Heart left ventricle (tissue), 16 donors: ENCODE measurements at places on chromosomes 13 and 19. TPM values are rescaled to one million over a fixed set of nuclear protein-coding genes. Genes with fewer than 3 reads are reported as not detected.

DNA sequence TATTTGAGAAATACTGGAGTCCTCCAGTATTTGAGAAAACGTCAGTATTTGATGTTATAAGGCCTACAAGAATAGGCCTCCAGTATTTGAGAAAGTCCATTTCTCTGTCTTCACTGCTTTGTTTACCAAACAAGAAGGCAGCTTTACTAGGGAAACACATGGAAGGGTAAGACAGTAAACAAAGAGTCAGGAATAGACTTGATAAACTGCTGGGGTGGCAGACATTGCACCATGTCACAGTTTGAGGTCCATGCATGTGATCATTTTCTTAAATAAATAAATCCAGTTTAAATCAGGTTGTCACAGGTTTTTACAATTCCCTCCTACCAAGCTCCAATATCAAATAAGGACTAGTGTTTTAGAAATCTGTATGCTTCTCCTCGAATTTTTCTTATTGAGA is 1431.0 kb upstream of the SPRY2 start:
- DNase-seq = no peak

DNA sequence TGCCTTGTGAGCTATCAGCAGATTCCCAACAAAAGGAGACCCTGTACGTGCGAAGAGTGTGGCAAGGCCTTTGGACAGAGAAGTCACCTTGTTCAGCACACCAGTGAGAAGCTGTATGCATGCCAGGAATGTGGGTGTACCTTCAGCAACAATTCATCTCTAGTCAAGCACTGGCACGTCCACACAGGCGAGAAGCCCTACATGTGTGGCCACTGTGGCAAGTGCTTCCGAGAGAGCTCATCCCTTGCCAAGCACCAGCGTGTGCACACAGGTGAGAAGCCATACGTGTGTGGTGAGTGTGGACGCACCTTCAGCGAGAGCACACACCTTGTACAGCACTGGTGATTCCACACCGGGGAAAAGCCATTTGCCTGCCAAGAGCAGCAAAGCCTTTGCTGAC is 7.6 kb upstream of the ZSCAN22 start:
- DNase-seq = no peak

GRCh38 chr13:33723772-33724435 is 94.0 kb upstream of the RFC3 start:
- peak; percentile 74 for DNase-seq

The ATXN8OS gene
- polyA plus RNA-seq = not detected

The TICAM1 gene
- 4.0 TPM for polyA plus RNA-seq

- DNase-seq = no peak
These were observed 139.4 kb downstream of the LHFPL6 start for GRCh38 chr13:39463611-39464010.

DNA sequence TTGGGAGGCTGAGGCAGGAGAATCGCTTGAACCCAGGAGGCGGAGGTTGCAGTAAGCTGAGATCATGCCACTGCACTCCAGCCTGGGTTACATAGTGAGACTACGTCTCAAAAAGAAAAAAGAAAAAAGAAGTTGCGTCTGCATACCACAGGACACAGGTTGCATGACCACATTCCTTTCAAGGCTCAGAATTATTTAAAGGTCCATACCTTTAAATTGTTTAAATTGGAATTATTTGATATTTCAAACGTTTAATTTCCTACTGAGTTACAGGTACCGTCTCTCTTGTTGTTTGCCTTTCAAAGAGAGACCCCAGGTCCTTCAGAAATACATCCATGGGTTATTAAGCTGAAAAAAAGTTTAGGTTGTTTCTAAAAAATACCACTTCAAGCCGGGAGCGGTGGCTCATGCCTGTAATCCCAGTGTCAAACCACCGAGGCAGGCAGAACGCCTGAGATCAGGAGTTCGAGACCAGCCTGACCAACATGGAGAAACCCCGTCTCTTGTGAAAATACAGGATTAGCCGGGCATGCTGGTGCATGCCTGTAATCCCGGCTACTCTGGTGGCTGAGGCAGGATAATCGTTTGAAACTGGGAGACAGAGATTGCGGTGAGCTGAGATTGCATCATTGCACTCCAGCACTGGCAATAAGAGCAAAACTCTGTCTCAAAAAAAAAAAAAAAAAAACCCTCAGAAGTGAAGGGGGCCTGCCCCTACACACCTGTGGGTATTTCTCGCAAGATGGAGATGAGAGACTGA is 18.6 kb downstream of the ZNF816 start:
- no peak for DNase-seq

GRCh38 chr13:99028890-99029289 is 51.0 kb upstream of the DOCK9 start:
- DNase-seq = no peak

GRCh38 chr13:57527114-57527735 is 104.3 kb upstream of the PCDH17 start:
- DNase-seq = no peak

GRCh38 chr13:100399455-100399854 is 189.1 kb downstream of the GGACT start:
- no peak for DNase-seq

- DNase-seq = no peak
These were observed 5.7 kb upstream of the GARIN5A start for GRCh38 chr19:50482271-50482855.

The NLRP4 gene
- not detected for polyA plus RNA-seq

- peak; percentile 62 for DNase-seq
These were observed 7.3 kb upstream of the MEDAG start for GRCh38 chr13:30898678-30899241.

GRCh38 chr19:44943801-44944249 is 1.8 kb downstream of the APOC4 start:
- DNase-seq = peak; percentile 54

The AZU1 gene
- 0.11 TPM for polyA plus RNA-seq

DNA sequence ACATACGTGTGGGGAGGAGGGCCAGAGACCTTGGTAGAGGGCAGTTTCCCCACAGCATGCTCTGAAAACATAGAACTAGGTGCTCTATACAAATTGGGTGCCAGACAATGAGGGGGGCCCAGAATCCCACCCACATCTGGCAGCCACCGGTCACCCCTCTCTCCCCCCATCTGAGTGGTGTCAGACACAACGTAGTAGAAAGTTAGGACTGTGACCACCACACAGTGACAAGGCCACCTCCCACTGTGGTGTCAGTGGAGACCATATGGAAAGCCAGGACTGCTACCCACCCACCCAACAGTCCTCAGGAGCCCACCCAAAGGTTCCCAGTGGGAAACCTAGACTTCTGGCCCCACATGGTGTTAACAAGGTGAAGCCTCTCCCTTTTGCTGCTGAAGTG is 2.1 kb upstream of the ATP4B start:
- DNase-seq = peak; percentile 5

DNA sequence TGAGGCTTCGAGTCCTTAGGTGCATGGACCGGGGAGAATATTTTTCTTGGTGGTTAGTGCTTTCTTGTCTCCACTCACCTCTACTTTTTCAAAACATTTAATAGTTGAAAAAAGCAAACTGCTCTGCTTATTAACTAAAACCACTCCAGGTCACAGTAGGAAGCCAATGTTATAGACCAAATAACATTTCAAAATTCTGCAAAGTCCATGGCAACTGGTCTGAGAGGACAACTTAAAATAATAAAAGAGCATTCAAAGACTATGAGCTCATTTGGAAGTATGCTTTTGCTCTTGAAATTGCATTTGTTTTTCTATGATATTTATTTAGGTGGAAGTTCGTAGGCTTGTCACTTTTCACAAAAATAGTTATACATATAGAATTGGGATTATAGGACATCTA is 483.0 kb downstream of the DCT start:
- DNase-seq = no peak

- DNase-seq = peak; percentile 69
These were observed 943 bp downstream of the SLAIN1 start for GRCh38 chr13:77698201-77699058.

GRCh38 chr19:6064336-6065073 is 45.8 kb downstream of the RFX2 start:
- DNase-seq = no peak

DNA sequence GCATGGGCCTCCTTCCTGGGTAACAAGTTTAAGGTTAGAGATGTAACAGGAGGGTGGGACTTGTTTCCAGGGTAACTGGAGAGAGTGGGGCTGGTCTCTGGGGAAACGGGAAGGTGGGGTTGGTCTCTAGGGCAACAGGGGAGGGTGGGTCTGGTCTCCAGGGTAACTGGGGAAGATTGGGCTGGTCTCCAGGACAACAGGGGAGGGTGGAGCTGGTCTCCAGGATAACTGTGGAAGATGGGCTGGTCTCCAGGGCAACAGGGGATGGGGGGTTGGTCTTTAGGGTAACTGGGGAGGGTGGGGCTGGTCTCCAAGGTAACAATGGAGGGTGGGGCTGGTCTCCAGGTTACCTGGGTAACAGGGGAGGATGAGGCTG is 36.5 kb downstream of the SPTBN4 start:
- DNase-seq = no peak

- no peak for DNase-seq
These were observed 172.7 kb upstream of the RNF113B start for GRCh38 chr13:98349731-98350305.

GRCh38 chr13:48828962-48829411 is 146.7 kb upstream of the FNDC3A start:
- DNase-seq = no peak

DNA sequence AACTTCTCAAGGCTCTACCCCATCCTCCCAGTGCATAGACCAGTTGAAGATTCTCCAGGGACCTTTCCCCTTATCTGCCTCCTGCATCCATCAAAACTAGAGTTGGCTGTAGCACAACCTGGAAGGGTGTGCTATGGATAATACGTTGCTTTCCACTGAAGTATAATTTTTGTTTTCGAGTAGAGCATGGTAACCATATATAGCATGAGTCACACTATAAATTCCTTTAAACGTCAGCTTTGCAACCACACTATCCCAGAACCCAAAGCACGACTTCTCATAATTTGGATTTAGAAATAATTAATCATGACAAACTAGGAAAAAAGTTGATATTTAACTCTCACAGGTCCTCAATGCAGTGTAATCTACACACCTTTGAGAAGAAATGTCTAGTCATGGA is 138.3 kb upstream of the NBEA start:
- no peak for DNase-seq

The MAP4K1 gene
- polyA plus RNA-seq = 2.7 TPM

The UQCR11 gene
- polyA plus RNA-seq = 329 TPM

GRCh38 chr19:10299545-10300458 is 9.8 kb downstream of the ZGLP1 start:
- no peak for DNase-seq

DNA sequence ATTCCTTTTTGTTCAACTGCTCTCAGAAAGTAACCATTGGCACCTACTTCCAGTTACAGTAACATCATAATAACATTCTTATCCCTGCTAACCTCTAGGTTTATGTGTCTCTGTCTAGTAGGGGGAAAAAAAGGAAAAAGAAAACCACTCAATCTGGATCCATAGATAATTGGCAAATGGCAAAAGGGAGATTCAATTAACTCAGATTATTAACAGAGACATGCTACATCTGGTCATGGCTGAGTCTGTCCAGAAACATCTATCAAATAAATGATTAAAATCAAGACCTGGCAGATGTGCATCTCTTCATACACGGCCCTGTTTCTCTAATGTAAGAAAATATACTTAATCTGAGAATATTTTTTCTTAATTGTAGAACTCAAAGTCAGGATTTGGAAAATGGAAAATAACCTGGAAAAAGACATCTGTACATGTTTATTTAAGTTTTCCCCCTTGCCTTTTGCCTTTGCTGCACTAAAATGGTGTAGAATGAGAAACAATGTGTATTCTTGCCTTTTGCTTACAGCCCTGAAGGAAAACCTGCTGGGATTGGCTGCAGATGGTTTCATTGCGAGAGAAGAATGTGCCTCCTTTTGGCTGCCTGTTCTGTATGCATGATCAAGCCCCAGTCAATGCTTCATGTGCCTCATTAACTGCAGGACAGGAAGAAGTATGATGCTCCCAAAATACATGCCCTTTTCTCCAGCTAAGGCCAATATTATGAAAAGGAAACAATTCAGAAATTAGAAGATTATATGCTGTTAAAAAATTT is 921.6 kb upstream of the PCDH20 start:
- no peak for DNase-seq

- DNase-seq = no peak
These were observed 11.5 kb downstream of the DNM2 start for GRCh38 chr19:10729411-10729810.

The TMEM38A gene
- polyA plus RNA-seq = 47.4 TPM

The KANK3 gene
- 16.9 TPM for polyA plus RNA-seq

DNA sequence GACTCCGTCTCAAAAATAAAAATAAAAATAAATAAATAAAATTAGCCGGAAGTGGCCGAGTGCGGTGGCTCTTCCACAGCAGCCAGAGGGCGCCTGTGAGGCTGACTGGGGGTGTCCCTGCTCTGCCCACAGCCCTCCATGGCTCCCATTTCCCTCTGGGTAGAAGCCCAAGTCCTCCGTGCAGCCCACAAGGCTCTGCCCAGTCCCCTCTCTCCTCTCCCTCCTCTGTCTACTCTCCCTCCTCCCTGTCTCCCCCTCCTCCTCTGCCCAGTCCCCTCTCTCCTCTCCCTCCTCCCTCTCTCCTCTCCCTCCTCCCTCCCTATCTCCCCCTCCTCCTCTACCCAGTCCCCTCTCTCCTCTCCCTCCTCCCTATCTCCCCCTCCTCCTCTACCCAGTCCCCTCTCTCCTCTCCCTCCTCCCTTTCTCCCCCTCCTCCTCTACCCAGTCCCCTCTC is 20.4 kb downstream of the MISP start:
- no peak for DNase-seq

DNA sequence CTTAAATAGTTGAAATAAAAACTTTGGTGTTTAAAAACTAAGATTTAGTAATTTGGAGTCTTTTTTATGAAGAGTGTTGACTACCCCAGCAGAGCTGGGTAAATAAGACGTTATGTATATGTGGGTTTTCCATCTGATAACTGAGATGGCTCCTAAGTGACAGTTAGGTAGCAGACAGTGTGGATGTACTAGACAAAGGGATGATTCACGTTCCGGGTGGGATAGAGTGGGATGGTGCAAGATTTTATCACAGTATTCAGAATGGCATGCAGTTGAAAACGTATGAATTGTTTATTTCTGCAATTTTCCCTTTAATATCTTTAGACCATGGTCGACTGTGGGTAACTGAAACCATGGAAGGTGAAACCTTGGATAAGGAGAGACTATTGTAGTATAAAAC is 50.4 kb downstream of the NAA16 start:
- no peak for DNase-seq

GRCh38 chr13:113802090-113802531 is 43.1 kb downstream of the TMEM255B start:
- peak; percentile 55 for DNase-seq

- DNase-seq = no peak
These were observed 405.1 kb downstream of the DLEU7 start for GRCh38 chr13:50438351-50438750.

DNA sequence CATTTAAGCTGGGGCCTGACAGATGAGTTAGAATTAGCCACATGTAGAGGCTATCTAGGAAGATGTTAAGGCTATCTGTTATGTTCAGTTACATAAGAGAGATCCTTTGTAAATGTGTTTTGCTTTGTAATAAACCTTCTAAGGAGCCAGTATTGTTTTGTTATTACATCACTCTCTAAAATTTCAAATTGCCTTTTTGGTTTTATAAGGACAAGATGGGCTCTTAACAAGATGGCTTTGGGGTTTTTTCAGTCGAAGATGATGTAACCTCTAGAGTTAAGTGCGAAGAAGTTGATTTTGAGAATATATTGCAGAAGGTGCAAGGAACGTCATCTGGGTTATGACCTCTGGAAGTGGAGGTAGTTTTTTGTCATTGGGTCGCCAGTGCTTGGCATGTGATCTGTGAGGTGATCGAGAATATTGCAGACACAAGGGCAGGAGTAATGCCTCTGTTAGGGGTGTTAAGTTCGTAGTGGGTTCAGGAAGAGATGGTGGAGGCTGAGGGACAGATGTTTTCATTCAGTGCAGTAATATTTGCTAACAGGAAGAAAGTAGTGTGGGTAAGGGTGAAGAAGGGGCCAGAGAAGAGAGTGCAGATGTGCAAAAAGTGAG is 12.7 kb downstream of the LSM14A start:
- DNase-seq = no peak

The NLRP11 gene
- polyA plus RNA-seq = not detected
